ENCODE measurements at places on chromosomes 5 and 9.
A peak's percentile ranks its signal among the peaks of the same experiment; 100 is the strongest.

GRCh38 chr5:180370861-180371641 lies 17.9 kb upstream of the GFPT2 start:
- DNase-seq: no peak

- no peak for DNase-seq
These were observed 114.3 kb downstream of the CRB2 start for GRCh38 chr9:123470121-123470782.

DNA sequence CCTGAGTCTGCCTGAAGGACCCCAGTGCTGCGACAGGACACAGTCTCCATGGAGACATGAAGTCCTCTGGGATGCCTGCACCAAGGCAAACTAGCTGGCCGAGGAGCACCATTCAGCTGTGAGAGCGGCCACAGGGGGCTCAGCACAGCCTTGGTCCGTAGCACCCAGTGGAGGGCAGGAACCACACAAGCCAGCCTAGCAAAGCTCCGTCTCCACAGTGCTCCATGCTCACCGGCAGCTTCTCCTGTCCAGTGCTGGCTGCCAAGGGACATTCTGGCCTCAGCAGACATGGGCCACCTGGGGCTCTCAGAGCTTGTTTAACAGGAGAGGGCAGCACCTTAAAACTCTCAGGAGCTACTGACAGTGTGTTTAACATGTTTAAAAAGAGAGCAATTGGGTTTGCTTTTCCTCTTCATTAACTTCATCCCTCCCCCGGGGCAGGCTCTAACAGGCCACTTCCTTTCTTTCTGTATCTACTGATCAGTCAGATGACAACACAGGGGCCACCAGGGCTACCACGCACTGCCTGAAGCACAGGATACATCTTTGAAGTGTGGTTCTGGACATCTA lies 57.0 kb downstream of the SECISBP2 start:
- DNase-seq: peak; percentile 61

DNA sequence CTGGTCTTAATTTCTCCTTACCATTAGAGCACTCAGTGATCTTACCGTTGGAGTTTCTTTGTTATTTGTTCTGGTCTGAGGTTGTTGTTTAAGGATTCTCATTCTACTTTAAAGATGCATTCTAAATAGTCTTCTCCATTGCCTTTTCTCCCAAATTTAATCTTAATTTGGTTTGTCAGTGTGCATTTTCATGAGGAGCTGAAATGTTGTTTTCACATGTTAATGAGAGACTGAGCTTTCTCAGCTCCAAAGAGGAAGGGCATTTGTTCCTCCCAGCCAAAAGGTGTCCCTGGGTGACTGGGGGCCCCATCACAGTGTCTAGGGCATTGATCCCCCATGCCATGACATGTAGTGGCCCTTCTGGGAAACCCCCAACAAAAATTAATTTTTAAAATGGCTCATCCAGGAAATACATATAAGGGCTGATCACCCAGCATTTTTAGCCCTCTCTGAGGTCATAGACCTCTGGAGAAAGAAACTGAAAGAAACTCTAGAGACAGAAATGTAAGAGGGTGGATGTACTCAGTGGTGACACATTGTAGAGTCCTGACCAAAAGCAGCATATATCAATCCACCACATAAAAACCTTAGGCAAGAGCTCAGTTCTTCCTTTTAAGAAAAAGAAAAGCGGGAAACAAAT lies 240.4 kb upstream of the RAI14 start:
- DNase-seq: no peak
